ENCODE measurements at places on chromosomes 11 and 22. TPM values are rescaled to one million over a fixed set of nuclear protein-coding genes. Genes with fewer than 3 reads are reported as not detected.

Gene ADAMTS8
- total RNA-seq, result not detected

DNA sequence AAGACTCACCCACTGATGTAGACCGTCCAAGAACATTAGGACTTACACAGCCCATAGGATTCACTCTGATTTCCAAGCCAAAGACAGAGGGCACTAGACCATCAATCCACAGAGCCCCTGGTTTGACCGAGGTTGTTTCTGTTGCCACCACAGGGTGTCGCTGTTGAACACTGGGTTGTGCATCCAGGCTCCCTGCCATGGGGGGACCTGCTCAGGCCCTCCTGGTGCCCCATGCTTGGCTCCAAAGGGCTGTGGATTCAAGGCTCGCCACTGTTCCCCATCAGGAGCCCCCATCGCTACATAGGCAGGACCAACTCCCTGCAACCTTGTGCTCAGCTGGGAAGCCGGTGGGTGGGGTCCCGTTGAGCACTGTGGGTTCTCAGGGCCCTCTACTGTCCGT lies 128.0 kb upstream of the ANO1 start:
- no peak for DNase-seq

- DNase-seq, result no peak
Measured at GRCh38 chr22:29810216-29810615, 27.9 kb downstream of the ASCC2 start.

- DNase-seq, result no peak
Measured at GRCh38 chr11:117159892-117160291, 15.8 kb downstream of the PAFAH1B2 start.

Gene CSF2RB
- 2.6 TPM for total RNA-seq
